ENCODE measurements at places on chromosomes 1 and 21. TPM values are rescaled to one million over a fixed set of nuclear protein-coding genes. Genes with fewer than 3 reads are reported as not detected.

GRCh38 chr1:23791516-23792047 lies 637 bp downstream of the LYPLA2 start:
- no peak for DNase-seq

The DMRTA2 gene
- polyA plus RNA-seq, result 0.05 TPM

The CYYR1 gene
- 12.0 TPM for polyA plus RNA-seq

DNA sequence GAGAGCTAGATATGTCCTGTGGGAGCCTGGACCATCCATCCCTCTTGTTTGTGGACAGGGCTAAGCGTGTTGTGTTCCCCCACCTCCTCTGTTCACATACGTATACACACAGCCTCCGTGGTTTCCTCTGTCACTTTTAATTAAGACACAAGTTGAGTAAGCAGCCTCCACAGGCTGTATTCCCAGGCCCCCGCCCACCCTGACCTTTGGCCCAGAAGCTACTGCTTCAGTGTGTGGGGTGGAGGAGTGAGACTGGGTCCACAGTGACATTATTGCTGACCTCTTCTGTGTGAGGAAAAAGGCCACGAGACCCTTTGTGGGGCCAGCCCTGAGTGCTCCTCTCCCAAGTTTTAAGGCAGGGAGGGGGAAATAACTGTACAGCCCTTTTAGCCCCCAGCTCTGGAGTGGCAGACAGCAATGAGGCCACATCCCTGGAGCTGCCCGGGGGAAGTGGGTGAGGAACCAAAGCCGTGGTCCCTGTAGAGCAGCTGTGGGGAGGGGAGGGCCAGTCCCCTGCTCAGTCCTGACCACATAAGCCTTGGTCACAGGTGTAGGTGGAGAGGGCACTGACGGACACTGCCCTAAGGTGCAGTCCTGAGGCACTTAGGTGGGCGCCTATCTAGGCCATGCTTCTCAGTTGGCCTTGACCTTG lies 4.4 kb downstream of the ELOVL1 start:
- DNase-seq, result no peak

DNA sequence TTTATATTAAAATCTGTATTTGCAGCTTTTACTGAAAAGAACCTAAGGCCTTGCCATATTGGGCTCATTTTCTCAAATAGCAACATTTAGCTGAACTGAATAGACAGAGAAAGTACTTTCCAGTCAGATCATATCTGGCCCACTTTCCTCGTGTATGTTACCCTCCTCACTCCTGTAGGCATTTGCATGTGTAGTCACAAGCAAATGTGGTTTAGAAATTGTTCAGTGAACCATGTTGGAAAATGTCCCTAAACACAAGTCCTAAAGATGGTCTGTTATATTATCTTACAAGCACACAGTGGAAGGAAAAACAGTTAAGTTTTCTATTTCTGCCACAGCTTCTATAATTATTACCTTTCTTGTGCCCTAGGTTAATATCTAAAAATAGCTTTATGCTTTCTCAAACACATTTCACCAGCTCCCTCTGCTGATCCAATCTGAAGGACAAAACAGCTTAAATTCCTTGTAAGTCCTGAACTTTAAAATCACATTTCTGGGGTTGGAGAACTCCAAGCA lies 606 bp upstream of the FMO4 start:
- no peak for DNase-seq

- no peak for DNase-seq
These were observed 13.7 kb upstream of the E2F2 start for GRCh38 chr1:23544444-23545389.

DNA sequence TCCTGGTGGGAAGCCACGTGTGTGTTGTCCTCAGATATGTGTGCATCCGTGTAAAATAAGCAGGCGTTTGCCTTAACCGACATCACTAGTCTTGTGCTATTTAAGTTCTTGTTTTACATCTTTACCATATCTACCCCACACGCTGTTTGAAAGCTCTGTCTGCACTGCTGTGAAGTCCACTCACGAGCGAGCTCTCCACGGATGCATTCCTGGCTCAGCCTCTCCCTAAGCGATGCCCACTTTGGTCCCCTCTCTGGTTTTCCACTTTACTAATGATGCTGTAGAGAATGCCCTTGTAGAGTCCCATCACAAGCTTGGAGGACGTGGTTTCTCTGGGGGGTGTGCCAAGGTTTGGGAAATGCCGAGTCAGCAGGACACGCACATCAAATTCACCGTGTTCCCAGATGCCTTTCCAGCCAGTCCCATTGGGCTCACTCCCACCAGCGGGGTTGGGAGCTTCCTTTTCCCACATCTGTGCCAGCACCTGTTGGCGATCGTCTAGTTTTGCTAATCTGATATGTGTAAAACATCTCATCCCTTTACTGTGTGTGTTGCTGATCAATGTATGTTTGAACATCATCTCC lies 43.8 kb downstream of the ACTL8 start:
- no peak for DNase-seq

The CELA2B gene
- polyA plus RNA-seq, result 3.1 TPM

Data from forelimb muscle (tissue), 1 donor.